Uterus (tissue), 4 donors: ENCODE measurements at places on chromosomes 16 and 17.

DNA sequence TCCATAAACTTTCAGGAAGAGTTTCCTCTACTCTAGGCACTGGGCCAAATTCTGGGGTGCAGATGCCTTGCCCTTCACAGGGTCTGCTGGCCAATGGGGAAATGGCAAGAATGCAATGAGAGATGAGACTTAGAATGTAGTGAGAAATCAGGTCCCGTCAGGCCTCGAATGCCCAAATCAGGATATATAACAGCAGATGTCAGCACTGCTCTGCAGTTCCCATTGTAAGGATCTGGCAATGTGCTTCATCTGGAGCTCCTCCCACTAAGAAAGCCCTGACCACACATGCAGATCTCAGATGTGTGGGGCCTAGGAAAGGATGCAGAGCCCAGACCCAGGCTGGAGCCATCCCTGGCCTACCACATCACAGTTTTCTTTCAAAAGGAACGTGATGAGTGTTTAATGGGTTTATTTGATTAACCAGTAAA is 13.9 kb upstream of the LPCAT2 start:
- DNase-seq = peak; percentile 53

GRCh38 chr17:50214976-50215760 is 13.7 kb upstream of the COL1A1 start:
- DNase-seq = peak; percentile 37

- DNase-seq = peak; percentile 15
Measured at GRCh38 chr17:61005358-61005757, 327.7 kb downstream of the BCAS3 start.

DNA sequence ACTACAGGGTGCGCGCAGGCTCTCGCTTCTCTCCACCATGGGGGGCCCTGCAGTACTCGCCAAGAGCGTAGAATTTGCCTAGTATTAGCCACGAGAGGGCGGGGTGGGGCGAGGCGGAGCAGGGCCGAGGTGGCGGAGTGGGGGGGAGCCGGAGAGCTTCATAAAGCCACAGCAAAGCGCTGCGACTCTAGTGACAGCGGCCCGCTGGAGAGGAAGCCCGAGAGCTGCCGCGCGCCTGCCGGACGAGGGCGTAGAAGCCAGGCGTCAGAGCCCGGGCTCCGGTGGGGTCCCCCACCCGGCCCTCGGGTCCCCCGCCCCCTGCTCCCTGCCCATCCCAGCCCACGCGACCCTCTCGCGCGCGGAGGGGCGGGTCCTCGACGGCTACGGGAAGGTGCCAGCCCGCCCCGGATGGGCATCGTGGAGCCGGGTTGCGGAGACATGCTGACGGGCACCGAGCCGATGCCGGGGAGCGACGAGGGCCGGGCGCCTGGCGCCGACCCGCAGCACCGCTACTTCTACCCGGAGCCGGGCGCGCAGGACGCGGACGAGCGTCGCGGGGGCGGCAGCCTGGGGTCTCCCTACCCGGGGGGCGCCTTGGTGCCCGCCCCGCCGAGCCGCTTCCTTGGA is at the start of gene TBX21:
TSS of gene TBX21 (plus strand) at position 190 of the 627 bp plus-strand sequence. CDS start at position 409, 219 bp downstream.
- peak; percentile 30 for DNase-seq

GRCh38 chr16:50114357-50115129 is 38.6 kb upstream of the TENT4B start:
- DNase-seq = no peak

DNA sequence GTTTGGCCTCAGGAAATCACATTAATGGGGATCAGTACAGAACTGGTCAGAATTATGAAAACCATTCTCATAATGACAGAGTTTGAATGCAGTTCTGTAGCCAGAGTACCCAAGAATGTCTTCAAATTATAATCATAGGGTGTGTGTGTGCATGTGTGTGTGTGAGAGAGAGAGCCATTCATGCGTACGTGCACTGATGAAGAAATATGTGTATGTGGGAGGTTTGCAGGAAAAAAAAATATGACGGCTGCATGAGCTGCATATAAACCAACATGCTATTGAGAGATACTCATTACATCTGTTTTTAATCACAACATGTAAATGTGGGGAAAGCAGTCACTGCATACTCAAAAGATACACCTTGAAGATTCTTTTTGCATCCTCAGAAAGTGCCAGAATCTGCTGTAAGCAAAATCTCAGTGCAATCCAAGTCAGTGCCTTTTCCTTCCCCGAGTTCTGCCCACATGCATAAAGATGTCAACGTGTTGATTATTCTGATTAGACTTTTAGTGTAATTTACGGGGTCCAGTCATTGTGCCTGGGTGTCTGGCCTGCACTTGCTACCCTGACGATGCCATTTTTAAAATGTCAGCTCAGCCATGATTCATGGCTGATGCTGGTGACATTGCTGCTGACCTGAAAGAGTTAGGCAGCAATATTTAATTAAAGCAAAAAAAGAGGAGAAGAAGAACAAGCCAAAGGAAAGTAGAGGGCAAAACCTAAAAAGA is 378.7 kb upstream of the ZFHX3 start:
- no peak for DNase-seq
